ENCODE measurements at places on chromosomes 16 and 17.

- DNase-seq: peak; percentile 52
Observed at GRCh38 chr17:21166595-21167210, 39.9 kb downstream of the DHRS7B start.

DNA sequence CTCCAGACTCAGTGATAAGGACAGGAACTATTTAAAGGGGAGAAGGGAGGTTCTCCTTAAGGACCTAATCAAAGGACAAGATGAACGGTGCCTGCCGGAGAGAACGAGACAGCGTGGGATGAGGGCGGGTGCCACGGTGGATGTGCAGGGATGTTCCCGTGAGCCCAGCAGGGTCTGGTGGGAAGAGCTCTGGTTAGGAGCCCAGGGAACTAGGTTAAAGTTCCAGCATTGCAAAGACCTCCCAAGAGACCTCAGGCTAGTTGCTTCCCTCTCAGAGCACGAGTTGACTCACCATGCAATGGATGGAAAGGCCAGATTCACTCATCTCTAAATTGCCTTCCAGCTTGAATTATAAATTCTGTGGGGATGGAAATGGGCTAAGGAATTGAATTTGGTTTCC lies 14.7 kb downstream of the CCR7 start:
- peak; percentile 83 for DNase-seq

DNA sequence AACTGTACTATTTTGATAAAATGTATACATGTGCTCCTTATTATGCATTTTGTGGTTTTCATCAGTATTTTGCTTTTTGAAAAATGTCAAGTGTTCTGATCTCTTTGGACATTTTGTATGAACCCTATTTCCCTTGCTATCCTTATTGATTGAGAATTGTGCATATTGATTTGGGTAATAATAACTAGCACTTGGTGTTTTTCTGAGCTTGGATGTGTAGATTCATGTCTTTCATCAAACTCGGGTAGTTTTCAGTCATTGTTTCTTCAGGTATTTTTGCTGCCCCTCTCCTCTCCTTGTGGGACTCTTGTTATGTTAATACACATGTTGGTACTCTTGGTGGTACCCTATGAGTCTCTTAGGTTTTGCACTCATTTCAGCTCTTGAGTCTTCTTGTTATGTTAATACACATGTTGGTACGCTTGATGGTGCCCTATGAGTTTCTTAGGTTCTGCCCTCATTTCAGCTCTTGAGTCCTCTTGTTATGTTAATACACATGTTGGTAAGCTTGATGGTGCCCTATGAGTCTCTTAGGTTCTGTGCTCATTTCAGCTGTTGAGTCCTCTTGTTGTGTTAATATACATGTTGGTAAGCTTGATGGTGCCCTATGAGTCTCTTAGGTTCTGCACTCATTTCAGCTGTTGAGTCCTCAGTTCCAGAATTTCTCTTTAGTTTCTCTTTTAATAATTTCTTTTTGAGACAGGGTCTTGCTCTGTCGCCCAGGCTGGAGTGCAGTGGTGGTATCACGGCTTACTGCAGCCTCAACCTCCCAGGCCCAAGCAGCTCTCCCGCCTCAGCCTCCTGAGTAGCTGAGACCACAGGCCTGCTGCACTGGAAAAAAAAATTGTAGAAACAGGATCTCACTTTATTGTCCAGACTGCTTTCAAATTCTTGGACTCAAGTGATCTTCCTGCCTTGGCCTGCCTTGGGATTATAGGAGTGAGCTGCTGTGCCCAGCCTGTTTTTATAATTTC lies 19.3 kb downstream of the ZNF750 start:
- DNase-seq: no peak

DNA sequence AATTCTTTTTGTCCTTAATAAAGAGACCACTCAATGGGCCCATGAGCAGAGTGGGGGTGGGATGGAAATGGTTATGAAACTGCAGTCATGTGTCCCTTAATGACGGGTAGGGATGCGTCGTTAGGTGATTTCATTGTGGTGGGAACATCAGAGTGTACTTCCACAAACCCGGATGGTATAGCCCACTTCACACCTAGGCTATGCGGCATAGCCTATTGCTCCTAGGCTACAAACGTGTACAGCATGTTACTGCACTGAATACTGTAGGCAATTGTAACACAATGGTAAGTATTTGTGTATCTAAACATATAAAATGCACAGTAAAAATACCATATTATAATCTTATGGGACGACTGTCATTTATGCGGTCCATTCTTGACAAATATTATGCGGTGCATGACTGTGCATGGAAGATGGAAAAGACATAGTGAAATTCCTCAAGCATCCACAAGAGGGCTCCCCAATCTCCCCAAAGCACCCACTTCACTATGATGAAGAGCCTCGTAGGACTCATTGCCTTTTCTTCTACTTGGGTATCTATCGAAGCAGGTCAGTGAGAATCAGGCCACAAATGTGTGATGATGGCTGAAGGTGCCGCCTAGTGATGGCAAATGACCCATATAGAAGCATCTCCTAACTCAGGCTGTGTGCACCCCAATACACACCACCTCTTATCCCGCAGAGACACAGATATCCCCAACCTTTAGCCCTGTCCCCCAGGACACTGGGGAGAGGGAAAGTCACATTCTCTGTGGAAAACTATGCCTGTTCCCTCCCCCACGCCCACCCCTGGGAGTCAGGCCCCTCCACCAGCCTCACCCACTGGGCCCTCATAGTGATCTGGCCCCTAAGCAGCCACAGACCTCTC lies 43.5 kb downstream of the TBX21 start:
- DNase-seq: no peak

- DNase-seq: no peak
Observed at GRCh38 chr17:45824901-45825492, 19.7 kb upstream of the SPPL2C start.

GRCh38 chr17:5861854-5862253 lies 208.3 kb upstream of the WSCD1 start:
- DNase-seq: no peak

DNA sequence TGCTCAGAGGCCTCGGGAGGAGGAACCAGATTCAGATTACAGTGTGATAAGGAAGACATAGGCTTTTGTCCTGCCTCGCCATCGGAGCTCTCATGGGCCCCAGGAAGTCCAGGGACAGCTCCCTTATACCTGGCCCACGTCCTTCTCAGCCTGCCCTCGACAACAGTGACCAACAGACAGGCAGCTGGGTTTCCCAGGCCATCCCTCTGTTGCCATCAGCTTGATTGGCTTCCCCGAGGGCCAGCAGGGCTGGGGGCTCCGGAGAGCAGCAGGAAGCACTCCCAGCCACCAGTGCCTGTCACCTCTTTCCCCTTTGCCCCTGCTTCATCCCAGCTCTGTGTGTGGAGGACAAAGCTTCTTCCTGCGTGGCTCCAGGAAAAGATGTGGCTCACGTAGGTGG lies 17.6 kb downstream of the CD300A start:
- DNase-seq: no peak

GRCh38 chr16:22070361-22071330 lies 21.7 kb upstream of the VWA3A start:
- no peak for DNase-seq

- DNase-seq: peak; percentile 27
Observed at GRCh38 chr16:74448990-74449389, 27.7 kb upstream of the CLEC18B start.

DNA sequence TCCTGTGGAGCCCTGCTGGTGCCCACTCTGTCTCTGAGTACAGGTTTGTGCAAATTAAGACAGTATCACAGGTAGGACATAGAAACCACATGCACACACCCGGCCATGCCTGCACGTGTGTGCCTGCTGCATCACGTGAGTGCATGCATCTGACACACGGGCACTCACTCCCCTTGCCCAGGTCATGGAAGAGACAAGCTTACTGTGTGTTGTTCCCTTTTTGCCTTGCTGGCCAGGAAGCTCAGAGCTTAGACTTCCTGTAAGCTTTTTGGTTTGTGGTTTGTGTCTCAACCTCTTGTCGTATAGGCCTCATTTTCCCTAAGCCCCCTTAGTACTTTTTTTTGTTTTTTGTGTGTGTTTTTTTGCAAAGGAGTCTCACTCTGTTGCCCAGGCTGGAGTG lies 25.0 kb downstream of the ZNF469 start:
- no peak for DNase-seq

DNA sequence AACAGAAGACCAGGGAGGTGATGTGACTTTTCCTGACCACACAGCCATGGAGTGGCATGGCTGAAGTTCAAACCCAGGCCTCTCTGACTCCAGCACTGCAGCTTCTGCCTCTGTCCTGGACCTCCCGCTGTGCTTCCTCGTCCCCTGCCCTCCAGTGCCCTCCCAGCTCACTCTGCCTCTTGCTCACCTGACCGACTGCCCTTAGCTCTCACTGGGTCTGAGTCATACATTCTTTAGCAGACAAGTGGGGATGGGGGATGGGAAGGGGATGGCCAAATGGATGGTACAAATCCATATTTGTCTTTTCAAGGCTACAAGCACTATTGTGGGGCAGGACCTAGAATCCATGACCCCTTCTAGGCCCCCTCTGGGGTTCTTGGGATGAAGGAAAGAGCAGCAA lies 33.0 kb downstream of the PITPNM3 start:
- no peak for DNase-seq

GRCh38 chr16:17529982-17530760 lies 59.4 kb upstream of the XYLT1 start:
- no peak for DNase-seq

DNA sequence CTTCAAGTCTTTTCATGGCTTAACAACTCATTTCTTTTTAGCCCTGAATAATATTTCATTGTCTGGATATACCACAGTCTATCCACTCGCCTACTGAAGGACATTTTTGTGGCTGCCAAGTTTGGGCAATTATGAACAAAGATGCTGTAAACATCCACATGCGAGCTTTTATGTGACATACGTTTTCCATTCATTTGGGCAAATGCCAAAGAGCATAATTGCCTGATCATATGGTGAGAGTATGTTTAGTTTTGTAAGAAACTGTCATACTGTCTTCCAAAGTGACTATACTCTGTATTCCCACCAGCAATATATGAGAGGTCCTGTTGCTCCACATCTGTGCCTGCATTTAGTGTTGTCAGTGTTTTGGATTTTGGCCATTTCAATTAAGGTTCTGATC lies 81.3 kb downstream of the ELAC2 start:
- DNase-seq: no peak

- no peak for DNase-seq
Observed at GRCh38 chr16:31403590-31404352, 10.6 kb downstream of the ITGAD start.

DNA sequence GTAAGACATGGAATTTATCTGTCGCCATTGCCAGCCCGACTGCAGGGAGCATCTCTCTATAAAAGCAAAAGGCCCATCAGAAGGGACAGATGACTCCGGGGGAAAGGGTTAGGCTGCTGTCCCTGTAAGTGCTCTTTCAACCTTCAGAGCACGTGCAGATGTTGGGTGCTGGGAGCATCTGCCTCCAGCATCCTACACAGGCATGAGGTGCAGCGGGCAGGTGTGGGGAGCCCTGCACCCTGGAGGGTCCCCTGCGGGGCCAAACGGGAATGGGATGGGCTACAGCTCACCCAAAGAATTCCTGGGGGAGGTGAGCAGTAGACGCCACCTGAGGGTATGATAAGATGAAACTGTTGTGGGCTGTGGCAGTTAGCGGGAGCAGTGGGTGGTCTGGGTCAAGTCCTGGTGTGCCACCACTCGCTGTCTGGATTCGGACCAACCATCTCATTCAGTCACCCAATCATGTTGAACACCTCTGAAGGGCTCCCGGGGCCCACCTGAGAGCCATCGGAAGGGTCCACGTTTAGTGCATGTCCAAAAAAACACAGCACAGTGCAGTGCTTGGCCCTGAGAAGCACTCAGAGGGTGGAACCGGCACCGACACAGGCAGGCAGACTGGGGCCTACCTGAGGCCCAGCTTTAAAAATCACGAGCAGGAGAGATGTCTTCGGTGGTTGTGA lies 3.8 kb downstream of the SMCR8 start:
- DNase-seq: no peak

DNA sequence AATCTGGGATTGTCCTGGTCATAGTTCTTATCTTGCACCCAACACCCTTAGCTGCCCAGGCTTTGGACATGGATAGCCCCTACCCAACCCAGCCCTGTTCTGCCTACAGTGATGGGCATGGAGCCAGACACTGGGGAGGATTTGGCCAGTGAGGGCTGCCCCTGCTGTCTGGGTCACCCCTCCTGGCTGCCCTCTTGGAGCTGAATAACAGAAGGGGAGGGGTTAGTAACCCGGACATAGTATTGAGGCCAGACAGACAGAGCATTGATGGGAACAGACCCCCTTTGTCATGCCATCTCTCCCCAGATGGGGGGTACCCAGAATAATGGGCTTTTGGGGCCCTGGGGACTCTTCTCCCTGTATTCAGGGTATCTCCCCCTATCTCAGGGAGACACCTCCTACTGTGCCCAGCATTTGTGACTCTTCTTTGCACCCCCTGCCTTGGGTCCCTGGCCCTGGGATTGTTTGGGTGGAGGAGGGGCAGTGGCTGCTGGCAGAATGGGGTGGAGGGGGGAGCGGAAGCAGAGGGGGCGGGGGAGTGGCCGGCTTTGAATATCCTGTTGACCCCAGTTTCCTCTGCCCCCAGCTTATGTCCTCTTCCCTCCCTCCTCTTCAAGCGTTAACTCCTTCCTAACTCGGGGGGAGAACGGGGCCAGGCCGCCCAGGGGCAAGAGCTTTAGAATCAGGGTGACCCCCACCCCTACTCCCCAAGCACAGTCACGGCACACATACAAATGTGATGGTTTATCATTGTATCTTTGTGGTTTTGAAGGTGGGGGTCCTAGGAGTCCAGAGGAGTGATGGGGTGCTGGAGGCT lies 17.0 kb downstream of the GJD3 start:
- no peak for DNase-seq

GRCh38 chr17:48952904-48953303 lies 8.3 kb upstream of the SNF8 start:
- no peak for DNase-seq

GRCh38 chr16:77327717-77328116 lies 107.1 kb downstream of the ADAMTS18 start:
- DNase-seq: no peak

DNA sequence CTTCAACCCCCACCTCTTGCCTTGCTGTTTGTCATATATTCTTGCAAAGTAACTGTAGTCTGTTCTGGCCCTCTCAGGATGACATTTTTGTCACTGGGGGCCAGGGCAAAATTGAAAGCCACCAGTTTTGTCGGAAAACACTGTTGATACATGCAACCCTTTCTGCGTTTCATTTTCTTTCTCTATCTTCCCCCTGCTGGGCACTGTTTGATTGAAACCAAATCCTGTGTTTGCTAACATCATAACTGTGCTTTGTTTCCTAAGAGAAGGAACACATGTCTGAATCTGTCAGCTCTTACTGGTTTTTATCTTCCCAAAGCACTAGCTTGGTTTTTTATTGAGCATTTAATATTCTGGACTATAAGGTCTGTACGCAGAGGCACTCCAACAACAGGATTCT lies 11.7 kb upstream of the CPPED1 start:
- DNase-seq: no peak

GRCh38 chr17:70855401-70856054 lies 686.2 kb downstream of the KCNJ2 start:
- DNase-seq: no peak

- no peak for DNase-seq
Observed at GRCh38 chr17:29617125-29617480, 5.6 kb downstream of the CORO6 start.

Data from muscle of back (tissue), 13 donors.